GM23248 (cell line): ENCODE measurements at places on chromosomes 2 and 18.

DNA sequence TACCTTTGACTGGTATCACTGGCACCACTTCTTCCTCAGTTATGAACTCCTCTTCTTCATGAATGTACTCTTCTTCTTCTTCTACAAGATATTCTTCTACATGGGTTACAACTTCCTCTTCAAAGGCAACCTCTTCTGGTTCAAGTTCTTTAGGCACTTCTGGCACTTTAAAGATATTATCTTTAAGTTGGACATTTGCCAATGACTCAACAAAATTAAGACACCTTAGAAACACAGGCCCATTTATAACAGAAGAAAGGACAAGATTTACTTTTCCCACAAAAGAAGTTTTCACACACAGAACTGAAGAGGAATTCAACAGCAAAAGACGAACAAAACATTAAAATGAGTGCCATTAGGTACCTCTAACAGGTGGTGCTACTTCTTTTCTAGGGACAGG, 127.3 kb downstream of the TTN start:
- no peak overlapping the region for H3K4me3 ChIP-seq
- H3K36me3 ChIP-seq: no peaks in the 10 kb centered on the region
- H3K27ac ChIP-seq: no peak overlapping the region
- no peaks in the 10 kb centered on the region for H3K27me3 ChIP-seq
- no peaks in the 10 kb centered on the region for H3K4me1 ChIP-seq

GRCh38 chr2:13651684-13652131, 935.0 kb downstream of the TRIB2 start:
- peaks cover 28% of the 10 kb centered on the region for H3K4me1 ChIP-seq
- DNase-seq: no peak
- no peak overlapping the region for H3K4me3 ChIP-seq
- H3K27ac ChIP-seq: peak overlapping the region; percentile 89
- H3K36me3 ChIP-seq: no peaks in the 10 kb centered on the region

DNA sequence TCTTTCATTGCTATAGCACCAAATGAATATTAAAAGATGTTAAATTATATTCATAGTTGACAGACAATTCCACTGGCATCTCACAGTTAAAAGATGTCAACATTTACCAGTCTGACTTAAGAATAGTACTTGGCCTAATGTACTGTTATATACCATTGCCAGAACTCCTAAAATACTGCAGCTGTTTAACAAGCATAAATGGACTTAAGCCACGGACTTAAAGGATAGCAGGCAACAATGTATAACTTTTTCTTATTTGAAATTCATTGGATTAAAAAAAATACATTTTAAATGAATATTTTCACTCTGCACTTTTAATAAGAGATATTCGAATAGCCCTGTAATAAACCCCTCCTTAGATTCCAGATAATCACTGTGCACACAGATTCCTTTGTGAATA, 3.8 kb downstream of the TCF4 start:
- no peaks in the 10 kb centered on the region; the same call in 1 of the 2 replicates for H3K36me3 ChIP-seq
- peaks cover 35% of the 10 kb centered on the region for H3K4me1 ChIP-seq
- H3K27me3 ChIP-seq: no peaks in the 10 kb centered on the region
- 0 out of 2 replicates have a peak overlapping the region, but pooled peaks have one; percentile 88 for H3K4me3 ChIP-seq

DNA sequence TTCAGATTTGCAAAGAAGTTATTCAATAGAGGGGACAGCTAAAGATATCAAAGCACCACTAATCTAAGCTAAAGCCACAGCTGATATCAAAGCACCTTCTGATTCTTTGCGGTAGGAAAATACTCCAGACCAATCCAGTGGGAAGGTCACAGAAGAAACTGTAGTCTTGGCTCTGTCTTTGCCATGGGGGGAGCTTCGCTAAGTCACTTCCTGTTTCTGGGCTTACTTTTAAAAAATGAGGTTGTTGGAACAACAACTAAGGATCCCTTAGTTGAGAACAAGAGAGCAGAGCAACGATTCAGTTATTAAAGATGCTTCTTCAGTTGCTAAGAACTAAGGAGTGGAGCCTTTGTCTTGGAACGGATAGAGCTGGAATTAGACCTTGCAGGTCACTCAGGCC, 12.2 kb downstream of the LPIN1 start:
- H3K27me3 ChIP-seq: no peaks in the 10 kb centered on the region
- no peak overlapping the region for H3K27ac ChIP-seq
- H3K4me1 ChIP-seq: peaks cover 11% of the 10 kb centered on the region
- H3K4me3 ChIP-seq: no peak overlapping the region
- no peaks in the 10 kb centered on the region for H3K36me3 ChIP-seq

GRCh38 chr2:155235710-155236109, 537.2 kb downstream of the KCNJ3 start:
- no peak overlapping the region for H3K4me3 ChIP-seq
- no peaks in the 10 kb centered on the region for H3K27me3 ChIP-seq
- H3K4me1 ChIP-seq: no peaks in the 10 kb centered on the region
- no peaks in the 10 kb centered on the region for H3K36me3 ChIP-seq
- no peak for DNase-seq
